ENCODE measurements at places on chromosomes 16 and 17. TPM values are rescaled to one million over a fixed set of nuclear protein-coding genes. Genes with fewer than 3 reads are reported as not detected.

- DNase-seq = no peak
Observed at GRCh38 chr16:1290063-1290501, 19.4 kb upstream of the UBE2I start.

GRCh38 chr16:85709766-85710585 lies 21.2 kb upstream of the GINS2 start:
- DNase-seq = no peak

DNA sequence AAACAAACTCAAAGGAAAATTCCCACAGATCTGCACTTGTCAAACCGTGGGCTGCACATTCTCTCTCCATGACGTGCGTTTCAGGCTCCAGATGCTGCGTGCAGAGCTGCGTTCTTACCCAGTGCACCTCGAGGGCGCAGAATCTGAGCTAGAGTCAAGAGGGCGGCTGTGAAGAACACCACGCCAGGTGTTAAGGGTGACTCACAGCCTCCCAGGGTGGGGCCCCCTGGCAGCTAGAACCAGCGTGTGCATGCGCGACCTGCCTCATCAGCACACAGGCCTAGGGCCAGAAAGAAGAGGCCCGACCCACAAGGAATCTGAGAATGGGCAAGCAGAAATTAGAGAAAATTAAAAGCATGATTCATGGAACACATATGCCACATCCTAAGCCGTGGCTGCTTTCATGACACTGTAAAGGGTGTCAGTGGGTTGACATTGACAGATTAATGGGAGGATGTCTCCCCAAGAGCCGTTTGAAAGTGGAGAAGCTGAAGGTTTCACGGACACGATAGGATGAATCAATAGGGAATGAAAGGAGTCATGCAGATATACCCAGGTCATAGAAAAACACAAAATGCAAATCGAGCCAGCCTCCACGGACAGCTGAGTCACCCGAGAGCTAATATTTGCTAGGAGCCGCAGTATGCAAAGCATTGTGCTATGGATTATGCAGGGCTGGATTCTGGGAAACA lies 29.0 kb downstream of the MARCHF10 start:
- DNase-seq = no peak

- no peak for DNase-seq
Observed at GRCh38 chr16:85645021-85645589, 32.0 kb downstream of the GSE1 start.

DNA sequence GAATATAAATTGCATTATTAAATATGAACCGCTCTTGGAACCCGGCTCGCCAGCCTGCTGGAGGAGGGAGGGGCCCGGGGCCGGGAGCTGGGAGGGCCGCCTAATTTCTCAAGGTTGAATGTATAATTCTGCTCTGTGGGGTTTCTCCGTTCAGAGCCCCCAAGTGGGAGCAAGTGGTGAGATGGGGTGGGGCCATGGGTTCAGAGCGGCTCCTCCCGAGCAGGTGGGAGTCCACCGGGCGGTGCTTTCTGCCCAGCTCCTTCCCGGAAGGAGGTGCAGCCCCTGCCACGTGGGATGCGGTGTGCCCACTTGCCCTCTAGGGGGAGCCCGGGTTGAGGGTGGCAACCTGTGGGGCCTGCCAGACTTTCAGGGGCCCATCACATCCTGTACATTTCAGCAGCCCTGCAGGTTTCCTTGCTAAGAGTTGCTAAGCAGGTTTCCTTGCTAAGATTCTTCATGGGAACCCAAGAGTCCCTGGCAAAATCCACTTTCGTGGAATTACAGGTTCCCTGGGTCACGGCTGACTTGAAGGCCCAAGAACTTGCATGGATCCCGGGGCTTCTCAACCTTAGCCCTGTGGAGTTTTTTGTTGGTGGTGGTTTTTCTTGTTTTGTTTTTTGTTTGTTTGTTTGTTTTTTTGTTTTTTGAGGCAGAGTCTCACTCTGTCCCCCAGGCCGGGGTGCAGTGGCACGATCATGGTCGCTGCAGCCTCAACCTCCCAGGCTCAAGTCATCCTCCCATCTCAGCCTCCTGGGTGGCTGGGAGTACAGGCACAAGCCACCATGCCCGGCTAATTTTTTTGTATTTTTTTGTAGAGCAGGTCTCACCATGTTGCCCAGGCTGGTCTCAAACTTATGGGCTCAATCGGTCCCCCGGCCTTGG lies 196.7 kb upstream of the GSE1 start:
- DNase-seq = no peak

- no peak for DNase-seq
Observed at GRCh38 chr17:18990331-18990730, 14.2 kb downstream of the FAM83G start.

GRCh38 chr17:48892940-48893645 lies 506 bp downstream of the ATP5MC1 start:
- no peak for DNase-seq

DNA sequence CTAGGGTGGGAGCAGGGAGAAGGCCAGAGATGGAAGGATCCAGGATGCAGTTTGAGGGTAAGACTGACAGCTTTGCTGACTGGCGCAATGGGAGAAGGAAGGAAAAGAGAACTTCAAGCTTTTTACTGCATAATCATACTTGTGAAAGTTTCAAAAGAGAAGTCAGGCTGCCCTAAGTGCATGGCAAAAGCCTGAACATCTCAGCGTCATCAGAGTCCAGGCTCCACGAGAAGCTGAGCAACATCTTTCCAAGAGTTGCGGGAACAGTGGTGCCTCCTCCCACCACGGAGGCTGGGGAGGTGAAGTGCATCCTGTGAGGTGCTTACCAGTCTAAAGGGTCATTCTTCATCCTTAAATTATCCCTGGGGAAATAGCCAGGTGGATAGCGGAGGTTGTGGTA lies 26.9 kb upstream of the SLC38A8 start:
- no peak for DNase-seq

- peak; percentile 42 for DNase-seq
Observed at GRCh38 chr16:76932541-76933211, 258.3 kb upstream of the MON1B start.

DNA sequence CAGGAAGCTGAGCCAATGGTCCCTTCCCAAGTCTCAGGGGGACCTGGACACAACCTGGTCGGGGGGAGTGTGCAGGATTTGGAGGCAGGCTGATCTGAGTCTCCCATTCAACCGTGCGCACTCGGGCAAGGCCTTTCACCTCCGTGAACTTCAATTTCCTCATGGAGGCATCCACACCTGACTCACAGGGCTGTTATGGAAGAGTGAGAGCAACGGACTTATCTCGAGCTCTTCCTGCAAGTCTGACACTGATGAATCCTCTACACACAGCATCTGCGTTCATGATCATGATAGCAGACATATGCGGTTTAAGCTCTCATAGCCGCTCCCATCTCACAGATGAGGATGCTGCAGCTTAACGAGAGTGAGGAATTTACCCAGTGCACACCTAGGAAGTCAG lies 21.6 kb downstream of the TIMM22 start:
- no peak for DNase-seq

DNA sequence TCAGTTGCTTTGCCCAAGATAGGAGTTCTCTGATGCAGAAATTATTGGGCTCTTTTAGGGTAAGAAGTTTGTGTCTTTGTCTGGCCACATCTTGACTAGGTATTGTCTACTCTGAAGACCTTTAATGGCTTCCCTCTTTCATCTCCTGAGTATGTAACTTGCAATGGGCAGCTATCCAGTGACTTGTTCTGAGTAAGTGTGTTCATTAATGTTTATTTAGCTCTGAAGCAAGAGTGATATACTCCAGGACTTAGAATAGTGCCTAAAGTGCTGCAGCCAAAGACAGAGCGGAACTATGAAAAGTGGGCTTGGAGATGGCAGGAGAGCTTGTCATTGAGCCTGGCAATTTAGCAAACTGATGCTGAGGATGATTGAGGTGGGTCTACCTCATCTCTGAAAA lies 8.8 kb upstream of the TANGO6 start:
- DNase-seq = no peak

DNA sequence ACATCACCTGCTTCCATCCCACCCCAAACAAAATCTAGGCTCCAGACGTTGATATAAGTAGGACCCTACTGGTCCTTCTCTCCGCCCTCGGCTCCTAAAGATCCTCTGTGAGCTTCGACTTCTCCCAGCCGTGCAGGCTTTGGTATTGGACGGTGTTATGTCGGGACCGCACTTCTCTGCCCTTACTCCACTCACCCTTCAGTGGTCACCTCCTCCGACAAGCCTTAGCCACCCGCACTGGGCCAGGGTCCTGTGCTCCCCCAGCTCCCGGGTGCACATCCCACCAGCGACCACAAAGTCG lies 1.6 kb downstream of the PSMB10 start:
- DNase-seq = no peak

DNA sequence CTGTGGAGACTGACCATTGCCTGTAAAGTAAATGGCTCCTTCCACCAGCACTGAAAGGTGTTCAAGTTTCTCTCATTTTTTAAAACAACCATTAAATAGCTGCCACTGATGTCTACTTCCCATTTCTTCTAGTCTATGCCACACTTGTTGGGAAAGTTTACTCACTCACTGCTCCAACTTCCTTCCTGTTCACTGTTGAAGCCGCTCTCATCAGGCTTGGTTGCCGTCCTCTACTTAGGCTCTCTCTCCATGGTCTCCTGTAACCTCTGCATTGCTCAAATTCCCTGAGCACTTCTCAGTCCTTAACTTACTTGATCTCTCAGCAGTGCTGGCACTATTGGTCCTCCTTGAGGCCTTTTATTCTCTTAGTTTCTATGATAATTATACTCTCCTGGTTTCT lies 32.4 kb downstream of the SNX11 start:
- no peak for DNase-seq

DNA sequence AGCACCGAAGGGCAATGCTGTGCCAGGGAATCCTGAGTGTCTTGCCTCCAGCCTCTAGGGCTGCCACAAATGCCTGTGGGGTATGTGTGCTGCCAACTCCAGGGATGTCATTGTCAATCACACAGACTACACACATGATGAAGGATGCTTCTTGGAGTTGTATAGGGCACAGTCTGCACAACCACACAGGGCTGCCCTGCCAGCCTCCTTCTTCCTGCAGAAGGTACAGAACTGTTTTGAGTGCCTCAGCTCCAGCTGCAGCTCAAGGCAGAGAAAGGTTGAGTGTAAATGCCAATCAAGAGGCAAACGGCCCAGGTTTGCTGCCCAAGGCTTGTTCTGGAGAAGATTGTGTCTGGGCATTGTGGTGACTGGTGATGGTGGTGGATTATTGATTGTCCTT lies 15.6 kb downstream of the SCNN1B start:
- DNase-seq = no peak

- no peak for DNase-seq
Observed at GRCh38 chr16:3457434-3458252, 14.2 kb downstream of the NAA60 start.

- no peak for DNase-seq
Observed at GRCh38 chr16:16004314-16004749, 54.9 kb downstream of the ABCC1 start.

GRCh38 chr16:15971440-15971815 lies 22.0 kb downstream of the ABCC1 start:
- DNase-seq = no peak

DNA sequence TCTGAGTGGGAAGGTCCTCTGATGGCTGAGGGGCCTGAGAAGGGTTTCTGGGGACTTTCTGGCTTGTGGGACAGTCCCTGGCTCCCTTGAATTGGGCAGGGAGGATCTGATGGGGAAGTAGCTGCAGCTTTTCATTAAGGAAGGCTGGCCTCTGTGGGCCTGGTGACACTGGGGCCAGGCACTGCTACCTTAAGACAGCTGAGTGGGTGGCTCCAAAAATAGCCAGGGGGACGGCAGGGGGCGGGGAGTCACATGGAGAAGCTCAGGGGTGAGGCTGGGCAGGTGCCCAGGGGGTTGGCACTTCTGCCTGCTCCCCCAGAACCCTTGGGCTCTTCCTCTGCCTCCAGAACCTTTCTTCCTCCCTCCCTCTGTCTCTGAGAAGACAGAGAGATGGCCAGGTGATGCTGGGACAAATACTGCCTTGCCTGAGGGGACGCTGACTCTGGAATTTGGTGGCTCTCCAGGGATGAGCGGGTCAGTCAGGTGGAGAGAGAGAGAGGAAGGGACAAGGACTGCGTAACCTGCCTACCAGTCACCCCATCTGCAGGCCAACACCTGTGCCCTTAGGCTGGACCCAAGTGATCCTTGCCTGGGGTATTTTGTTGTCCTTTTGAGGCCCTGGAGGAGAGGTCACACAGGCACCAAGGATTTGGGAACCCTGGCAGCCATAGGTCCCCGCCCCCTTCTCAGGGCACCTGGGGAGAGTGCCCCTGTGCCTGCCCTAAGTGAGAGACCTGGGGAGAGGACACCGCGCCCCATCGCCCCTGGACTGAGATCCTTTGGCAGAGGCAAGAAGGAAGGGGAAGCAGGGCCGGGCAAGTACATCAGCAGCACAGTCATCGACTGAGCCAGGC lies 1.7 kb upstream of the SGCA start:
- no peak for DNase-seq

DNA sequence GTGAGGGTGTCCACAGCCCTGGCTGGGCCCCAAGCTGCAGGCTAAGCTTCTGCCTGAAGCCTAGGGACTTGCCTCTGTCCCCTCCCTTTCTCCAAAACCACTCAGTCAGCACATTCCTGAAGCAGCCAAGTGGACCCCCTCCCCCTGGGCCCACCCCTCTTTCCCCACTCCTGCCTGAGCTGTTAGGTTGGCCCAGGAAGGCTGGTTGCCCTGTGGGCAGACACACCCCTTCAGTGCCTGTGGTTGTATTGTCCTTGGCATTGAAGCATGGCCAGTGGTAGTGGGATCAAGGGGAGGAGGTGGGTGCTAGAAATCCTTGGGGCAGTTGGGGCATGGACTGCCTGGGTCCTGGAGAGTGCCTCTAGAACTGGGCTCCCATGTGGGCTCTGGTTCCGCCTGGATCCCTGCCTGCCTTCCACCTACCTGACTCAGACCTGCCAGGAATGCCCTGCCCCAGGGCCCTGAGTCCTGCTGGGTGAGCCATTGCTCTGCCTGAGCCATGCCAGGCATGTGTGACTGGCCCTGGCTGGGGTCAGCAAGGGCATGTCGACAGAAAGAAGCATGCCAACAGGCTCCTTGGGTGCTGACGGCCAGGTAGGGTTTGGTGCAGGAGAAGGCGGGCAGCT lies 2.1 kb downstream of the TRAF4 start:
- DNase-seq = no peak

- no peak for DNase-seq
Observed at GRCh38 chr17:36858119-36859002, 78.9 kb upstream of the LHX1 start.

DNA sequence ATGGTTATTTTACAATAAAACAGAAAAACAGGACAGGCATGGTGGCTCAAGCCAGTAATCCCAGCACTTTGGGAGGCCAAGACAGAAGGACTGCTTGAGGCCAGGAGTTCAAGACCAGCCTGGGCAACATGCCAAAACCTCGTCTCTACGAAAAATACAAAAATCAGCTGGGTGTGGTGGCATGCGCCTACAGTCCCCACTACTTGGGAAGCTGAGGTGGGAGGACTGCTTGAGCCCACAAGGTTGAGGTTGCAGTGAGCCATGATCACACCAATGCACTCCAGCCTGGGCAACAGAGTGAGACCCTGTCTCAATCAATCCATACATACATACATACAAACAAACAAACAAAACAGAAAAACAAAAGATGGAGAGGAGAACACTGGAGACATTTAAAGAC lies 45.6 kb downstream of the USP31 start:
- no peak for DNase-seq

The CCL22 gene
- total RNA-seq = not detected

The CEP20 gene
- 39.1 TPM for total RNA-seq

The CCL7 gene
- not detected for total RNA-seq

The MYH13 gene
- not detected for total RNA-seq

The ELP5 gene
- total RNA-seq = 37.0 TPM

The GAS7 gene
- total RNA-seq = 0.58 TPM

The CDC42EP4 gene
- total RNA-seq = 115 TPM

The NPIPA7 gene
- total RNA-seq = 3.8 TPM

The TMEM114 gene
- total RNA-seq = not detected

The CDT1 gene
- total RNA-seq = 76.2 TPM

The VMP1 gene
- total RNA-seq = 232 TPM

The UMOD gene
- not detected for total RNA-seq

All from epithelial cell of proximal tubule (primary cell).